MG63 (cell line): ENCODE measurements at places on chromosomes 12 and 14. TPM values are rescaled to one million over a fixed set of nuclear protein-coding genes. Genes with fewer than 3 reads are reported as not detected.

CEP170B gene
- total RNA-seq = 7.5 and 13.6 TPM in 2 replicates

DNA sequence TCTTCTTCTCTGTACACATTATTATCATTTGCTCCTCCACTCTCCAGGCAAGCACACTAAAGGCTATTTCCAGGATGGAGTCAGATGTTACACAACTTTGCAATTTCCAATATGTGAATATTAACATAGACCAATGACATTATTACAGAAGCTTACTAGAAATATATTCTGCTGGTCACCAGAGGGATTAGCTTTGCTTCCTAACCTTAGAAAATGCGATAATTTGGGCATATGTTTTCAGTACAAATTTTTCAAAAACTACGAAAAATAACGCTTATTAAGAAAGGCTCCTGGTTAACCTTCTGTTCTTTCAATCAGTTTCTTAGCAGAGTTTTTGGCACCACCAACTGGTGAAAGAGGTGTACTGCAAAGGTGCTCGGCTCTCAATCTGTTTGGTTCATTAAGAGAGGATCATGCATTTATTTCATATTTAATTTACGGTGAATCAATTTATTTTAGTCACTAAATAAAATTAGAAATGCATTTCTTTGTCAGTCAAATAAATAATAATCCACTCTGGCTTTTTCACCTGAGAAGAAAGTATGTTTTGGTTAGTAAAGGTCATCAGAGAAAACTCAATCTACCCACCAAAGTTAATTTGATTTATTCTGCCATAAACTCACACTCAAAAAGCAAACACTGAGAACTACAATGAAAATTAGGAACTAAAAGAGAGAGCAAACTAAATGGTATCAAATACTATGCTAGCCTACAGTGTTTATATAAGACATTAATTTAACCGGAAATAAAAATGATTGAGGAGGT, 39.2 kb downstream of the EFCAB11 start:
- no peak for DNase-seq

GRCh38 chr12:122346054-122346453, 76.4 kb downstream of the CLIP1 start:
- DNase-seq = no peak

GRCh38 chr14:95562892-95563685, 28.2 kb downstream of the GLRX5 start:
- no peak for DNase-seq

- no peak for DNase-seq
These were observed 41.8 kb upstream of the FOXN3 start for GRCh38 chr14:89458713-89459420.

- no peak for DNase-seq
These were observed 8.3 kb downstream of the ADGRD1 start for GRCh38 chr12:130961921-130962451.

VASH1 gene
- 2.1 and 2.8 TPM in 2 replicates for total RNA-seq

FSCB gene
- total RNA-seq = not detected in 2 replicates

DAO gene
- total RNA-seq = not detected in 2 replicates

RBP5 gene
- not detected in 2 replicates for total RNA-seq

DNA sequence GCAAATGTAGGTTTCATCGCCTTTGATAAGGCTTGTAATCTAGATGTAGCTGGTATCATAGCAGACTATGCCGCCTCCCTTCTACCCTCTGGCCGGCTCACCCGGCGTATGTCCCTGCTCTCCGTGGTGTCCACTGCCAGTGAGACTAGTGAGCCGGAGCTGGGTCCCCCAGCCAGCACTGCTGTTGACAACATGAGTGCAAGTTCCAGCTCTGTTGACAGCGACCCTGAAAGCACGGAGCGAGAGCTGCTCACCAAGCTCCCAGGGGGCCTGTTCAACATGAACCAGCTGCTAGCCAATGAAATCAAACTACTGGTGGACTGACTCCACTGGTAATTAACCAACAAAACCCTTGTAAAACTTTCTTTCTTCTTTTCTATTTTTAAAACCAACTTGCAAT, 49.0 kb upstream of the A2ML1 start:
- no peak for DNase-seq

GRCh38 chr14:38500125-38500524, 244.2 kb upstream of the CLEC14A start:
- DNase-seq = no peak

INHBE gene
- total RNA-seq = 3.5 and 7.4 TPM in 2 replicates

- DNase-seq = no peak
These were observed 29.5 kb upstream of the BCDIN3D start for GRCh38 chr12:49872381-49872780.

KERA gene
- not detected in 2 replicates for total RNA-seq

- DNase-seq = peak; percentile 47
These were observed 1.1 kb downstream of the ARID2 start for GRCh38 chr12:45730348-45731189.

GRCh38 chr12:99916555-99916954, 68.2 kb downstream of the ANKS1B start:
- no peak for DNase-seq

DNA sequence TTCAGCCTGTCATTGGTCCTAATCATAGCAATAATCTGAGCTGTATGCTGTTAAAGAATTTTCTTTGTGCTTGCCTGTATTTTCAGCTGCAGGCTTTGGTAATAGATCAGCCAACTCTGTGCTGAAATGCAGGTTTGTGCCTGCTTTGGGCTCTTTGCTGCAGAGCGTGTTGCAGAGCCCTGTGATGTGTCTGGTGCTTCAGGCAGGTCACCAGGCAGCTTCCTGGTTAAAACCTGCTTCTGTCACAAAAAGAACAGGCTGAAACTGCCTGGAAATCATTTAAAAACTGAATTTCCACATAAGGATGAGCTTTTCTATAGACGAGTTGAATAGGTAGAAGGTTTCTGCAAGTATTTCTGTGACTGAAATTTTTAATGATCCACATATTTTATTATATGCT, 3.1 kb downstream of the DIP2B start:
- no peak for DNase-seq

GRCh38 chr12:75631831-75632230, 120.4 kb upstream of the KRR1 start:
- DNase-seq = no peak
